Gastroesophageal sphincter (tissue), 4 donors: ENCODE measurements at places on chromosomes 3 and 15.

GRCh38 chr15:44414001-44414400 lies 13.4 kb upstream of the CTDSPL2 start:
- no peak for ATAC-seq

DNA sequence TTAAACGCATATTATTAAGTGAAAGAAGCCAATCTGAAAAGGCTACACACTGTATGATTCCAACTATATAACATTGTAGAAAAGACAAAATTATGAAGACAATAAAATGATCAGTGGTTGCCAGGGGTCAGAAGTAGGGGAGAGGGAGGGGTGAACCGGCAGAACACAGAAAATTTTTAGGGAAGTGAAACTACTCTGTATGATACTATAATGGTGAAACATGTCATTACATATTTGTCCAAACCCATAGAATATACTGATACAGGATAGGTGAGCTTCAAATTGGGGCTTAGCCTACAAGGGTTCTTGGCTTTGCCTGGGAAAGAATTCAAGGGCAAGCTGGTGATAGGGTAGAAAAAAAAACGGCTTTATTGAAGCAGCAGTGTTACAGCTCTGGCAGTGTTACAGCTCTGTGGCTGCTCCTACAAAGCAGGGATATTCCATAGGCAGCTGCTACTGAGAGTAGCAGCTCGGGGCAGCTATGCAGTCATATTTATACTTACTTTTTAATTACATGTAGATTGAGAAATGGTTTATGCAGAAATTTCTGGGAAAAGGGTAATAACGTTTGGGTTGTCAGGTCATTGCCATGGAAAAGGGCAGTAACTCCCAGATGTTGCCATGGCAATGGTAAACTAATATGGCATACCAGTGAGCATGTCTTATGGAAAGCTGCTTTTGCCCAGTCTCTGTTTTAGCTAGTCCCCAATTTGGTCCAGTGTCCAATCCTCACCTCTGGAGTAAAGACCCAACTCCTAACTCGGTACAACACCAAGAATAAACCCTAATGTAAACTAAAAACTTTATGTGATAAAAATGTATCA lies 125.1 kb upstream of the SLC25A36 start:
- no peak for ATAC-seq

GRCh38 chr3:156612903-156613302 lies 58.0 kb upstream of the SSR3 start:
- ATAC-seq: no peak

DNA sequence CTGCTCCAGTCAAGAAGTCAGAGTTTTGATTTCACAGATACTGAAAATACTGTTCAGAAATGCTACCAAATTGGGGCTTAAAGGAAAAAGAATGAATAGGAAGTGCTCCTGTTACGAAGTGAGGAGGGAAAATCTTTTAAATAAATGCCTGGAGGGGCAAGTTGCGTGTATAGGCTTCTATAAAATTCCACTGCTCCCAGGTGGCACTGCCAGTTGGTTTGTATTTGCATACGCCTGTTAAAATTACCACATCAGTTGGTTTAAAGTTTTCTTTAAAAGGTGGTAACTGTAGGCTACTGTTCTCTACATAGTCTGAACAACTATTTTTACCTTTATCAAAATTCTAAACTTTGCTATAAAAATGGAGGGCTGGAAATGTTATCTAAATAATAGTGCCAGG lies 123.5 kb downstream of the DLG1 start:
- ATAC-seq: no peak

DNA sequence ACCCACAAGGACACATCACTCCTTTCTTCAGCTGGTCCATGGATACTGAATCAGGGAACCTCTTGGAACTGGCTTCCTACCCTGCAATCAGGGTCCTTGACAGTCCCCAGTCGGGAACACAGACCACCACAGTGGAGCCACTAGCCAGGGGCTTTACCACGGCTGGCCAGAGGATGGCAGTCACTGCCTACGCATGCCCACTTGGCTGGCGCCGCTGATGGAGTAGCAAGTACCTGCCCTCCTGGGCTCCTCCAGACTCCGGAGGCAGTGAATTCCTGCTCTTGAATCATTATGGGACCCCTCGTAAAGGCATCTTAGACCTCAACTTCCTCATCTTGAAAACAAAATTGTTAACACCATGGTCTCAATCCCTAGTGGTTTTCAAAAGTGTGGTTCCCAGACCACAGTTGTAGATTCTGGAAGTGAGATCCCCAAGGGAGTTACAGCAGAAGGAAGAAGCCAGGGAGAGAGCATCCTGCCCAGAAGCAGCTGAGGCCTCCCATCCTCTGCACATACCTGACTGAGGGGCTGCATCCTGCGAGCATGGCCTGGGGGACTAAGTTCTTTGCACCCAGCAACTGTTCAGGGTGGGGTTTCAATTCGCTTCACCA lies 9.1 kb upstream of the SKIC8 start:
- peak; percentile 69 for ATAC-seq

GRCh38 chr15:35998663-35999602 lies 453.0 kb upstream of the DPH6 start:
- ATAC-seq: no peak

- no peak for ATAC-seq
Measured at GRCh38 chr15:93282808-93283207, 193.8 kb upstream of the RGMA start.
